ENCODE measurements at places on chromosomes 5 and 9. TPM values are rescaled to one million over a fixed set of nuclear protein-coding genes. Genes with fewer than 3 reads are reported as not detected.

IFNA16 gene
- not detected for total RNA-seq

MACIR gene
- 6.4 TPM for total RNA-seq

AQP3 gene
- 2.4 TPM for total RNA-seq

BDP1 gene
- total RNA-seq = 9.2 TPM

WDR55 gene
- 17.0 TPM for total RNA-seq

MARCOL gene
- not detected for total RNA-seq

MRPL41 gene
- total RNA-seq = 87.4 TPM

PITX1 gene
- 2.9 TPM for total RNA-seq

Measured in bronchus fibroblast of lung (primary cell).